ENCODE measurements at places on chromosomes 6 and 20.

DNA sequence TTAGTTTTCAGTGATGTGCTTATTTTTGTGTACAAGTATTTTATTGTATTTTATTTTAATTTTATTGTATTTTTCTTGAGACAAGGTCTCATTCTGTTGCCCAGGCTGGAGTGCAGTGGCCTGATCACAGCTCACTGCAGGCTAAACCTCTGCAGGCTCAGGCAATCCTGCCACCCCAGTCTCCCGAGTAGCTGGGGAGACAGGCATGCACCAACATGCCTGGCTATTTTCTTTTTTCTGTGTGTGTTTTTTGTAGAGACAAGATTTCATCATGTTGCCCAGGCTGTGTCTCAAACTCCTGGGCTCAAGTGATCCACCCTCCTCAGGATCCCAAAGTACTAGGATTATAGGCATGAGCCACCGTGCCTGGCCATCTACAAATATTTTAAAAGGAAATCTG is 146.3 kb downstream of the MANEA start:
- peak; percentile 33 for DNase-seq

- peak; percentile 96 for DNase-seq
These were observed 60.7 kb downstream of the GRIK2 start for GRCh38 chr6:101454106-101454676.

DNA sequence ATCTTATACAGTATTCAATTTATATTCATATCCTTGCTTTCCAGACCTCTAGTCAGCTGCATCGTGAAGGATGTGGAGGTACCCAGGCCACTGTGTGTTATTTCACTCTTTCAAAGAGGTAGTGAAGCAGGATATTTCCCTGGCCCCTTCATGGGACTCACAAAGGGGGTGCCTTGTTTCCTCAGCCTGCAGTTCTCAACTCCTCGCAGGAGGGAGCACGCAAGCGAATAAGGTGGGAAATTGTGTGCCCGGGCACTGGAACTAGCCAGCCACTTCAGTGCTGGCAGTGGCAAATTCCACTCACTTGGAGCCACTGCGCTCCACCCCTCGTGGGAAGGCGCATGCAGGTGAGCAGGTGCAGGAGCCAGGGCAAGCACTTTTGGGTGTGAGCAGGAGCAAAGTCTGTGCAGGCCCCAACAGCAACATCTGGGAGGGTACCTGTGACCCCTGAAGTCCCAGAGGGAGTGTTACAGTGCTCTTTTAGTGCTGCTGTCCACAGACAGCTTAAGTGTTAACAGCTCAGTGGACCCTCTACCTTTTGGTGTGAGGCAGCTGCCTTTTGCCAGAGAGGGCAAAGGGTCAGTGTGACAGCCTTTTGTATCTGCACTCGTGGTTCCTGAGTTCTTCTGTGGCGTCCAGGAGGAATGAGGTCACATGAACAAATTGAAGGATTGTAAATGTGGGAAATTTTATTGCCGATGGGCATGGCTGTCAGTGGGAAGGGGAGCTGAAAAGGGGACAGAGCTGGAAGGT is 49.4 kb upstream of the FAM135A start:
- no peak for DNase-seq

DNA sequence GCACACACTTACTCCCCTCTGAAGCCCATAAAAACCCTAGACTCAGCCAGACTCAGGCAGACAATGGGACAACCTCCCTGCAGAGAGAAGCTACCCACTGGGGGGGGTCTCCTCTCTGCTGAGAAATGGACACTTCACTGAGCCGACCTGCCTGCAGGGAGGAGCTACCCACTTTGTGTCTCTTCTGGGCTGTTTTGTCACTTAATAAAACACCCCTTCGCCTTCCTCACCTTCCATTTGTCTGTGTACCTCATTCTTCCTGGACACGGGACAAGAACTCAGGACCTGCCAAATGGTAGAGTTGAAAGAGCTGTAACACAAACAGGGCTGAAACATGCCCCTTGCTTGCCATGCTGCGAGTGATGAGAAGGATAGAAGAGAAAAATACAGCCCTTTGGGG is 151.7 kb upstream of the HDDC2 start:
- DNase-seq, result no peak

- DNase-seq, result peak; percentile 96
These were observed 8.9 kb downstream of the VSTM2L start for GRCh38 chr20:37911838-37912281.

DNA sequence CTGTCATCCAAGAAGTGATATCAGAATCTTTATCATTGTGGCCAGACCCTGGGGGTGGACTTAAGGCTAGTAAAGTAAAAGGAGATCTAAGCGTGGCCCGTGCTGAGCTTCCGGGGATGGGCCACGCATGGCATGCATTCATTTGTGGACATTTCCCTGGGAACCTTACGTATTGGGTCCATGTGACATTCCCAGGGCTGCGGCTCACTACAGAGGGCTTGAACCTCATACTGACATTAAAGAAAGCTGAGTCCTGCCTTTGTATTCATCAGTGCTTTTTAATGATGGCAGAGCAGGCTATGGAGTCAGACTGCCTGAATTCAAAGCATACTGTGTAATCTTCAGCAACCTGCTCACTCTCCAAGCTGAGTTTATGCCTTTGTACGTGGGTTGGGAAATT is 152.2 kb upstream of the AFDN start:
- DNase-seq, result no peak

DNA sequence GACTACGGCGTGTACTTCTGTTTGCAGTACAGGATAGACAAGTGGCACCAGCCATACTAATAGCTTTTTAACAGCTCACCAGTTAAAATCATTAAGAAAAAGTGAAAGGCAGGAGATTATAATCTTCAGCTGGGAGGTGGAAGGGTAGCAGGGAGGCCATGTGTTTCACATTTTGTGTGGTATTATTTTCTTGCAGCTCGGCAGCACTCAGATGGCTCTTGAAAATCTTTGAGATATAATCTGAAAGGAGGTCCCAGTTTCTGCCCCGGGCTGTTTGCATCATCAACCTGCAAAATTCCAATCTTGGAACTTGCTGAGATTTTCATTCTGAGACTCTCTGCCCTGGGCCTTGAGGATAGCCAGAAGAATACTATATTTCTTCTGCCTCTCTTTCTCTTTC is 87.5 kb upstream of the HDAC2 start:
- no peak for DNase-seq

- no peak for DNase-seq
These were observed at the start of gene FILIP1 for GRCh38 chr6:75493400-75494064. Gene FILIP1 (minus strand): TSS chr6:75493800. CDS start chr6:75414972, 78,828 bp downstream.

DNA sequence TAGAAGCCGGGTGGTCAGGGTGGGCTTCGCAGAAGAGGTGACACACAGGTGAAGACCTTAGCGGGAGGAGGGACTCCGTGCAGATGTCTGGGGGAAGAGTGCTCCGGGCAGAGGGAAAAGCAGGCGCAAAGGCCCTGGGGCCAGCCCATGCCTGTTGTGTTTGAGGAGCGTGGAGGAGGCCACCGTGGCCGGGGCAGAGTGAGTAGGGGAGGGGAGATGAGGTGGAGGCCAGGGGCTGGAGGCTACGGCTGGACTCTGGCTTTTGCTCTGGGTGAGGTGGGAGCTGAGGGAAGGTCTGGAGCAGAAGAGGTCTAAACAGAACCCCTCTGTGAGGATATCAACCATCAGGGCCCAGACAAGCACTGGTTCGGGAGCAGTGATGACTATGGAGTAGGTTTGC is 244.0 kb downstream of the PREX1 start:
- DNase-seq, result no peak

DNA sequence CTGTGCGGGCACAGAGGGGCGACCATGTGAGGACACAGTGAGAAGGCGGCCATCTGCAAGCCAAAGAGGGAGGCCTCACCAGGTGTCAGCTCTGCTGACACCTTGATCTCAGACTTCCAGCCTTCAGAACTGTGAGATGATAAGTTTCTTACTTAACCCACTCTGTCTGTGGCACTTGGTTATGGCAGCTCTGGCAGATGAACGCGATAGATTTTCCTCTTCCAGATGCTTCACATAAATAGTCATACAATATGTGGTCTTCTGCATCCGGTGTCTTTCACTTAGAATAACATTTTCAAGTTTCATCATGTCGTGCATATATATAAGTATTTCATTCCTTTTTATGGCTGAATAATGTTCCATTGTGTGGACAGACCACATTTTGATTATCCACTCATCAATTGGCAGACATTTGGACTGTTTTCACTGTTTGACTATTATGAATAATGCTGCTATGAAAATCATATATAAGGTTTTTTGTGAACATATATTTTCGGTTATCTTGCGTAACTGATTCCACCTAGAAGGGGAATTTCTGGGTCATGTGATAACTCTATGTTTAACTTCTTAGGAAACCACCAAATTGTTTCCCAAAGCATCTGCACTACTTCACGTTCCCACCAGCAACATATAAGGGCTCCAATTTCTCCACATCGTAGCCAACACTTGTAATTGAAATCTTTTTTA is 30.2 kb downstream of the PRR18 start:
- DNase-seq, result no peak

DNA sequence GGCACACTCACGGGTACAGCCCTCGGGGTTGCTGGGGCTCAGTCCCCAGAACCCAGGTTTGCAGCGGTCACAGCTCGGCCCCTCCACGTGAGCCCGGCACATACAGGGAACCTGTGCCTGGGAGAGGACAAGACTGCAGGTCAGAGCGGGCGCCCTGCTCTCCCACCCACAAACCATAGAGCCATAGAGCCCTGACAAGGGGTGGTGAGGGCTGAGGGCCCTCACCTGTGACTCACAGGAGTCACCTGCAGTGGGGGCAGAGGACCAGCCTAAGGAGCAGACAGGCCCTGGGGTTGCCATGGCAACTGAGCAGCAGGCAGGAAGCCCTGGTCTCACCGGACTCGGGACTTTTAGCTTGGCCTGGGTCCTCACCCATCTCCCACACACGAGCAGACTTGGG is 30.8 kb downstream of the LAMA5 start:
- DNase-seq, result no peak

- no peak for DNase-seq
These were observed 338.0 kb downstream of the ADGRB3 start for GRCh38 chr6:68973066-68973465.

- DNase-seq, result peak; percentile 77
These were observed 35.6 kb upstream of the SLCO4A1 start for GRCh38 chr20:62606551-62607201.

DNA sequence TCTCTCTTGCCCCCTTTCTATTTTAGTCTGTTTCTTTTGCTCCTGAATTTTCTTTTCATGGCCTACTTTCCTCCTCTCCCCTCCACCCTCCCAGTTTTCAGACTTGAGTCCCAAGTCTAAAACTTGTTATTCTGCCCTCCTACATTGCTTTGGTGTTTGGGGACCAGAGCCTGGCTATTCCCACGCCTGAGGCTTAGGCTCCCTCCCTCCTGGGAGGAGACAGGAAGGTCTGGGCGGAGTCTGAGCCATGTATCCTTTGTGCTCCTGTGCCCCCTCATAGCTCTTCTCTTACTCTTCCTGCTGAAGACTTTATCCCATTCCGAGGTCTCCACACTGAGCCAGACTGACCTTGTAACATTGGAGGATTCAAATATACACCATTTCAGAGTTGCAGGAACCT is 69.5 kb downstream of the DAAM2 start:
- DNase-seq, result no peak

- no peak for DNase-seq
These were observed 27.4 kb upstream of the NOL4L start for GRCh38 chr20:32612351-32613191.

- no peak for DNase-seq
These were observed 5.5 kb downstream of the SSR1 start for GRCh38 chr6:7307533-7307932.

DNA sequence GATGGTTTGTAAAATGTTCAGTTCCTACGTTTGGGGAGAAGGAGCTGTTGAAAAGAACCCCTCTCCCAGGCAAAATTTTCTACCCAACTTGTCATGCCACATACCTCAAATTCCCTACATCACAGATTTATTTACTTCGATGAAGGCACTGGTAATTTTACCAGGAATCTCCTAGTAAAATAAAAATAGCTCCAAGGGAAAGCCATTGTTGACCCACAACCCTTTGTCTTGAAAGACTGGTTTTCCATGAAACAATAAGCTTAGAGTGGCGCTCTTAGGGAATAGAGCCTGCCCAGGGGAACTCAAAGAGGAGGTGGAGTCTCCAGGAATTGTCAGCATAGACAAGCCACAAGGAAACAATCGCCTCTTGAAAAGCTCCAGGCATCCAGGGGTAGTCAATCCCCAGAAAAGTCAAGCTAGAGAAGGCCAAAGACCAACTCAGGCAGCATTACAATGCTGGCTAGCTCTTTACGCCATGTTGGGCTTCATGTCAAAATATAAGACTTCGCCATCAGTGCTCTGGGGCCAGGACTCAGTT is 99.2 kb upstream of the RREB1 start:
- DNase-seq, result no peak
